CD4-positive, CD25-positive, alpha-beta regulatory T cell (primary cell): ENCODE measurements at places on chromosomes 7 and 10.

DNA sequence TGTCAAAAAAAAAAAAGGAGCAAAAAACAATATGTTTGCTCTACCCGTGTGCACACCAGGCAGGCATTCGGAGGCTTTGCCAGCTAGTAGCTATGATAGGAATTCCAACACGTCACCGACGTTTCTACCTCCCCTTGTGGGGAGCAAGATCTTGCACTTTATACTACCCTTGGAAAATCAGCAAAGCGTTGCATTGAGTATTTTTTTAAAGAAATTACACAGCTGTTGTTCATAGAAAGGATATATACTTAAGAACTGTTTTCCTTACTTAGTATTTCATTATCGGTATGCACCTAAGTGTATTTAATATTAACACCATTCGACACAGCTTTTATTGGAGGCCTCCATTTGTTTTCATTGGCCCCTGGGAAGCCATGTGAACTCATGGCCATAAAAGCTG is 159.9 kb upstream of the MGMT start:
- H3K27me3 ChIP-seq = no peaks in the 10 kb centered on the region
- no peak overlapping the region for H3K27ac ChIP-seq
- DNase-seq = no peak
- H3K4me1 ChIP-seq = no peaks in the 10 kb centered on the region
- no peak overlapping the region for H3K4me3 ChIP-seq
- H3K36me3 ChIP-seq = no peaks in the 10 kb centered on the region

DNA sequence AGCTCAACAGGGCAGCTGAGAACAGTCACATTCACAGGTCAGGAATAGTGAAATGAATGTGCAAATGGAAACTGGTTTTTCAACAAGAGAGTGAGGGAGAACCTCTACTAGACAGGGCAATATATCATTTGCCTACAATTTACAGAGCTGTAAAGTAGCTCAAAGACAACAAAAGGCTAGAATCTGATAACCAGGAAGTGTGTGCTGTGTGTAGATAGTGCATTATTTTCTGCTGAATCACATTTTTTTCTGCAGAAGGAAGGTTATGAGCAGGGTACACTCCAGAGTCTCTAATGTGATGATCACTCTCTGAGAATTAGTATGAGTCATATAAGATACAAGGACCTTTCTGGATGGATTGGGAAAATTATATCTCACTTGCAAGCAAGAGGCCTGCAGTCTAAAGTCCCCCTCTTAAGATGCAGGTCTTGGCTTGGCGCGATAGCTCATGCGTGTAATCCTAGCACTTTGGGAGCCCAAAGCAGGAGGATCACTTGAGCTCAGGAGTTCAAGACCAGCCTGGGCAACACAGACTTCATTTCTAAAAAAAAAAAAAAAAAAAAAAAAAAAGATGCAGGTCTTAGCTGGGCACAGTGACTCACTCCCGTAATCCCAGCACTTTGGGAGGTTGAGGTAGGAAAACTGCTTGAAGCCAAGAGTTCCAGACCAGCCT is 59.9 kb upstream of the COBL start:
- H3K4me3 ChIP-seq = no peak overlapping the region
- H3K4me1 ChIP-seq = no peaks in the 10 kb centered on the region
- H3K27ac ChIP-seq = no peak overlapping the region
- H3K36me3 ChIP-seq = no peaks in the 10 kb centered on the region
- no peaks in the 10 kb centered on the region for H3K27me3 ChIP-seq
- DNase-seq = no peak

GRCh38 chr10:93073539-93074146 is at the start of gene CYP26A1:
Gene CYP26A1 (plus strand): TSS chr10:93073893. CDS start chr10:93073935, 42 bp downstream.
- H3K4me1 ChIP-seq = peaks cover 30% of the 10 kb centered on the region
- H3K27me3 ChIP-seq = peaks cover 19% of the 10 kb centered on the region
- H3K4me3 ChIP-seq = no peak within 1 kb of the TSS
- no peak within 1 kb of the TSS for H3K27ac ChIP-seq
- DNase-seq = no peak

DNA sequence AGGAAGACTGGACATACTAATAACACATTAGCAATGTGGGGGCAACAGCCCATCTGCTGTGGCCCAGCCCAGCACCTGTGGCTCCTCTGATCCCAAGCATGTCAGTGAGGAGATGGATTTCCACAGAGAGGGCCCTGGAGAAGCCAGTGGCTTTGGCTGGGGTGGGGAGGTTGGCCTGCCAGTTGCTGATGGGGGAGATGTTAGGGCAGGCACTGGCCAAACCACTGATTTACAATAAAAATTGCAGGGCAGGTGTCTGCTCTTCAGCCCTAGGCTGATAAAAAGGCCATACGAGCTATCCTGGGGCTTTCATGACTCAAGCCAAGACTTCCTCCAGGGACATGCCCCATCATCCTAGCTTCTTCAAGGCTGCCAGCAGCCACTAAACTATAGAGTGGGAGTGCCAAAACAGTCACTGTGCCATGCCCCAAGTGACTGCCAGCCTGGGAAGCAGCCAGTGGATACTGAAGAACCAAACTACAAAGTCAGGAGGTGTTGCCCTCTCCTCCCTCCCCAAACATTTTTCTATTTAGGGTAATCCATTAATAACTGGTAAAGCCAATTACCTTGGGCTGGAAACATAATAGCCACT is 37.8 kb downstream of the DPCD start:
- H3K27ac ChIP-seq = no peak overlapping the region
- H3K4me3 ChIP-seq = no peak overlapping the region
- DNase-seq = no peak
- no peaks in the 10 kb centered on the region for H3K27me3 ChIP-seq
- no peaks in the 10 kb centered on the region for H3K4me1 ChIP-seq

DNA sequence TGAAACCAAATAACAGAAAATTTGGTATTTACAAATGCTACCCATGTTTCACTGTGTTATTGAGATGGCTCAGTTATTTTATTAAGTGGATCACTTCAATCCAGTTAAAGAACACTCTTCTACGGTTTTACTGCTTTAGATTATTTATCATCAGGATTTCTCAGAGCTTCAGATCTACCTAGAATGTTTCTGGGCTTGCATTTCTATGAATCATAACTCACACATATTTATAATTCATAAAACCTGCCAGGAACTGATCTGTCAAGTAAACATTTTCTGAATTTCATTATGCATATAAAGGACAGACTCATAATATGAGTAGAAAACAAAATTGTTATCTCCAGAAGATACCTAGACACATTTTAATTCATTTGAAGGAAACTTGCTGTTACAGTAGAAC is 1172.3 kb upstream of the LRRTM3 start:
- no peak overlapping the region for H3K4me3 ChIP-seq
- H3K36me3 ChIP-seq = no peaks in the 10 kb centered on the region

DNA sequence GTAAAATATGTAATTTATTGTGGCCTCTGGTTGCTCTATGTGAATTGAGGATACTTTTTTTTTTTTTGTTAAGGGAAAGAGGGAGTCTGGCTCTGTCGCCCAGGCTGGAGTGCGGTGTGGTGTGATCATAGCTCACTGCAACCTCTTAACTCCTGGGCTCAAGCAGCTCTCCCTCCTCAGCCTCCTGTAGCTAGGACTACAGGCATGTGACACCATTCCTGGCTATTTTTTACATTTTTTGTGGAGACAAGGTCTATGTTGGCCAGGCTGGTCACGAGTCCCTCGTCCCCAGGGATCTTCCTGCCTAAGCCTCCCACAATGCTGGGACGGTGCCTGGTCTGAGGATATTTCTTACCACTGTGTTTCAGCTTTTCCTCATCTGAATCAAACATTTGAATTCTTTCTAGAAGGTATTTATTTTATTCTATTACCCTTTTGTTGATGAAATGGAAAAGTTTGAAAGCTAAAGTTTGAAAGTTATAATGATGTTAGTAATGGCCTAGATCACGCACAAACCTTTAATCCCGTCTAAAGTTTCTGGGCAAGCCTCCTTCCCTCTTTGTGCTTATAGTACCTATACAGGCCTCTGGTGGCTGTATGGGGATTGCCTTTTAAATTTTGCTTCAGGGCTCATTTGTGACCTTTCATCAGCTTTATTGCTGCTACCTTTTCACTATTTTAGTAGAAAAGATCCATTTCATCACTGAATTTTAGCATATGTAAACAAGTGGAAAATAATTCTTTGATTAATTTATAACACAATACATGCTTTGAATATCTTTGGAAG is 2.0 kb downstream of the IFRD1 start:
- no peak overlapping the region for H3K27ac ChIP-seq
- H3K4me1 ChIP-seq = peaks cover 30% of the 10 kb centered on the region

DNA sequence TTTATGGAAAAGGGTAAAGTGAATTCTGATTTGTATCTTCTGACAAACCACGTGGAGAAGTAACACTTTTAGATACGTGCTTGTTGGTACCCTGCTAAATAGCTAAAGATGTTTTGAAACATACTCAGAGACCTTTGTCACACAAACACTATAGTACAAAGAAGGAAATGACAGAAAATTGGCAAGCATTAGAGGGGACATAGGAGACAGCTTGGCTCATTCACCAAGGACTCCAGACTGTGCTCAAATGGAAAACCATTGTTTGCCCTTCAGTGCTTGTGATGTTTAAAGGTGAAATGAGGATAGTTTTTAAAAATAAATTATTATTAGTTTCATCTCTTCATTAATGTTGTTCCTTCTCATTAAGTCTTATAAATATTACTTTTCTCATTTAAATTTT is 34.0 kb upstream of the CD36 start:
- no peak overlapping the region for H3K4me3 ChIP-seq
- no peak overlapping the region for H3K27ac ChIP-seq
- no peaks in the 10 kb centered on the region for H3K27me3 ChIP-seq
- H3K4me1 ChIP-seq = no peaks in the 10 kb centered on the region
- no peak for DNase-seq

DNA sequence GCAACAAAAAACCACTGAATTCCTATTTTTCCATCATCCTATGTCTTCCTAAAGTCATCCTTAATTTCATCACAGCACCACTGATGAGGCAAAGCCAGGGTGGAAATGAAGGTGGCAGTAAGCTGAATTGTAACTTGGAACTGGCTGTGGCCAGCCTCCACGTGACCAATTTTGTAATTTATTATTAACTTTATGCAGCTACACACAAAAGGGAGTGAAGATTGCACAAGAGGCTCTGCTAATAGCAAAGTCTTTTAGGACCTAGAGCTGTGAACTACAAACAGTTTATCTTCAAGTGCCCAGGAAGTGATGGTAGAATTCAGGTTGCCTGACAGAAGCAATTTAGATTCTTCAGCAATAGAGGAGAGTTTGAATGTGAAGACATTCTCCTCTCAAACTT is 176.4 kb downstream of the CCDC71L start:
- no peaks in the 10 kb centered on the region for H3K36me3 ChIP-seq
- H3K27me3 ChIP-seq = peaks cover 5% of the 10 kb centered on the region
- no peak overlapping the region for H3K27ac ChIP-seq
- DNase-seq = no peak
- no peak overlapping the region for H3K4me3 ChIP-seq
- no peaks in the 10 kb centered on the region for H3K4me1 ChIP-seq

- no peaks in the 10 kb centered on the region for H3K36me3 ChIP-seq
- H3K4me1 ChIP-seq = no peaks in the 10 kb centered on the region
- no peaks in the 10 kb centered on the region for H3K27me3 ChIP-seq
- no peak for DNase-seq
- no peak overlapping the region for H3K27ac ChIP-seq
Measured at GRCh38 chr10:86178401-86179152, 188.0 kb downstream of the GRID1 start.

DNA sequence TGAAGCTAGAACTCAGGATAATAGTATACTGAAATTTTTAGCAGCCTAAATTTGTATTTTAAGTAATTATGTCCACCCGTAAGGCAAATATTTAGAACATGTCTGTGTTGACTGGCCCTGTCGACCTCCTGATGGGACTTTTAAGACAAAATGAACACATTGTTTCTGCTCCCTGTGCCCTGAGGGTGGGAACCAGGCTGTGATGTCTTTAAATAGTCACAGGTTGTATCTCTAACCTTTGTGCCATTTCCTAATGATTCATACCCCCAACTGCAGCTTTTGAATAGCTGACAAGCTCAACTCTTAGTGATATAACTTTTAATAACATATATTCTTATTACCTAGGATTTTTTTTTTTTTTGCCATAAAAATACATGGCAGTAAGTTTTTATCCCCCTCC is 494.9 kb upstream of the AKR1E2 start:
- no peaks in the 10 kb centered on the region for H3K27me3 ChIP-seq
- no peak overlapping the region for H3K4me3 ChIP-seq
- no peaks in the 10 kb centered on the region for H3K4me1 ChIP-seq
- no peak for DNase-seq

DNA sequence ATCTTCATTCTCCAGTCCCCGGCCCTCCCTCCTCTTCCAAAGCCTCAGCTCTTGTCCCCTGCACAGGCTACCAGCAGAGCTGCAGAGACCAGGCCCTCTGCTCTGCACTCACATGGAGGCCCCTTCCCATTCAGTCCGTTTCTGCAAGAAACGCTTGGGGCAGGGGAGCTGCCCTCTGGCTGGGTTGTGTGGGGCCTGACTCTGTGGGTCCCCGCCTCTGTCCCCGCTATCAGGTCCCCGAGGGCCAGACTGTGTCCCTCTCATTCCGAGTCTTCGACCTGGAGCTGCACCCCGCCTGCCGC is 1.5 kb downstream of the PCOLCE start:
- peak overlapping the region; percentile 63 for H3K27ac ChIP-seq
- no peaks in the 10 kb centered on the region for H3K27me3 ChIP-seq
- no peak for DNase-seq
- peak overlapping the region; percentile 7 for H3K4me3 ChIP-seq
- no peaks in the 10 kb centered on the region for H3K36me3 ChIP-seq

DNA sequence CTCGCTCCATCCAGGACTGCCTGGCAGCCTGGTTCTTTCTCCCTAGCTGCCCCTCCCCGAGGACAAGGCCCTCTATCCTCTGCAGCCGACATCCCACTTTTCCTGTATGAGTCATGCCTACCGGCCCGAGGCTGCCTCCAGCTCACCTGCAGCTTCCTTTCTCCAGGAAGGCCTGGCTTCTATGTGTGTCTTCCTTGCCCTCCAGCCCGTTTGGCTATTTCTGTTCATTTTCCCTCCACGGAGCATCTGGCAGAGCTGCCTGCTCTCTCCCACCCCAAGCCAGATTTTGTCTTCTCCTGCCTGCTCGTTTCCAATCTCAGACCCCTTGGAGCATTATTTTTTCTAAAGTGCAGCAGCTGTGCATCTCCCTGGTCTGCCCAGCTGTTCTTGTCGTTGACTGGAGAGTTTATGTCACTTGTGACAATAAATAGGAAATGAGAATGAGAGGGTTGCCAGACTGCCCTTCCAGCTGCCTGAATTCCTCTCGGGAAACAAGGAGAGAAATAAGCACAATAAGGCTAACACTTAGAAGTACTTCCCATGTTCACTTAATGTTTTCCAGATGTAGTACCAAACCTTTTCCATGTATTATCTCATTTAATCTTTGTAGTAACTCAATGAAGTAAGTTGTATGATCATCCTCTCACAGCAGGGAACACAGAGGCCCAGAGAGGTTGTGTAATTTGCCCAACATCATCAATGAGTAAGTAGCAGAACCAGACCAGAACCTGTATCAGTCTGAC is 19.7 kb downstream of the UBTD1 start:
- no peak for DNase-seq
- peaks cover 2% of the 10 kb centered on the region for H3K27me3 ChIP-seq
- H3K27ac ChIP-seq = no peak overlapping the region

DNA sequence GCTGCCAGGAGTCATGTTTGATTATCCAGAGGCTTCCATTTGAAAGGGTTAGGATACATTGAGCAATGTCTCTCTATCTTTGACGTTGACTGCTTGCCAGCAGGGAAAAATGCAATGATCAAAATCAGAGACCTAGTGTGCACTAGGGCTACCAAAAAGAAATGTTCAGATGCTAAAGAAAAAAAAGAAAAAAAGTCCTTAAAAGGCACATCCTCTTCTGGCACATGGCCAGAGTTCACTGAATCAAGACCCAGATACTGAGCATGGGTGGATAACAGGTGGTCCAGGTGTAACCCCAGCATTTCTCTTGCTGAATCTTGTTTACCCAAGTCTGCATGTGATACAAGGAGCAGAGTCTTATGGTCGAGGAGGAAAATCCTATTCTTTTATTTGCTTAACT is 899.3 kb downstream of the SORCS3 start:
- H3K4me3 ChIP-seq = no peak overlapping the region
- H3K36me3 ChIP-seq = no peaks in the 10 kb centered on the region
- H3K27me3 ChIP-seq = no peaks in the 10 kb centered on the region
- DNase-seq = no peak
